ENCODE measurements at places on chromosomes 2 and 18.

GRCh38 chr2:152763651-152764050 is 45.2 kb downstream of the ARL6IP6 start:
- no peak for DNase-seq

DNA sequence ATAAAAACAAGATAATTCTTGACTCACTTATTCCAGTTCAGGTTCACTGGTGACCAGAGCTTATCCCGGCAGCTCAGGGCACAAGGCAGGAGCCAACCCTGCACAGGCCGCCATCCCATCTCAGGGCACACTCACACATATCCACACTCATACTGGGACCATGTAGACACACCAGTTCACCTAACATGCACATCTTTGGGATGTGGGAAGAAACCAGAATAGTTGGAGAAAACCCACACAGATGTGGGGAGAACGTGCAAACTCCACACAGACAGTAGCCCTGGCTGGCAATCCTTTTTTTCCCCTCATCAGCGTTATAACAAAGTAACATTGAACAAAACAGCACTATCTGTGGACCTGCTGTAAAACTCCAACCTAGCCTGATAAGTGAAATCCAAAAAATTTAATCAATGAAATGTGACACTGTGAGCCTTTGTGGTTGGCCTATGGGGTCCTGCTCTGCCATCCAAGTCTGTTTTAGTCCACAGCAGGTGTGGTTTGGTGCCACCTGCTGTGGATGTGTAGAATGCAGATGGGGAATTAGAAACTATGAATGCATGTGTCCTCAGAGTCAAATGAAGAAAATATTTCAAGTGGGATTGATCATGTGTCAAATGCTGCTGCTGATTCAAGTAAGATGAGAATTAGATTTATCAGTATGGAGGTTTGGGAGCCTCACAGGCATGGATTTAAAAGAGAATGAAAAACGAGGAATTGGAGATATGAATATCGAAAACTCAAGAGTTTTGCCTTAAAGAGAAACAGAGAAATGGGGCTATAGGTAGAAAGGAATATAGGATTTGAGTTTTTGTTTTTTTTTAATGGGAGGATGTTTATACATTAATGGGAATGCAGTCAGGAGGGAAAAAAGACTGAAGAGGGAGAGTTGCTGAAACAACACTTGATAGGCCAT is 47.0 kb downstream of the UGP2 start:
- DNase-seq, result no peak

- DNase-seq, result no peak
Measured at GRCh38 chr2:160315337-160315736, 115.3 kb upstream of the ITGB6 start.

GRCh38 chr2:39099870-39100728 is 20.8 kb downstream of the SOS1 start:
- no peak for DNase-seq

GRCh38 chr2:236852977-236853374 is 232.7 kb upstream of the COPS8 start:
- no peak for DNase-seq

DNA sequence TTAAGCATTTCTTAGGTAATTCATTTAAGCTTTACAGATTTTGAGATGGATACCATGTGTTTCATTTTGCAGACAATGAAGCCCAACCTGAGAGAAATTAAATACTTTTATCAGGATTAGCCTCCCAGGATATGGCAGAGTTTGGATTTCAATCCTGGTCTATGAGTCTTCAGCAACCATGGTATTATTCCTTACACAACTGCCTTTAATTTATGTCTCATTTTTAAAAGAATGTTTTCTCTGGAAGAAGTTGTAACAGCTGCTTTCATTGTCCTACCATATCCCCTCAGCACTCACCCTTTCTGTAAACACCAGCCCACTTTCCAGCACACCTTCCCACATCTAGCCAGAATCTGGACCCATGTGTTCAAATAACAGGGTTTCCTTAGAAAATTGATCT is 863.7 kb upstream of the VRK2 start:
- DNase-seq, result no peak

- no peak for DNase-seq
Measured at GRCh38 chr18:36376361-36376760, 78.8 kb downstream of the FHOD3 start.

GRCh38 chr2:77119333-77119732 is 402.8 kb downstream of the LRRTM4 start:
- no peak for DNase-seq

DNA sequence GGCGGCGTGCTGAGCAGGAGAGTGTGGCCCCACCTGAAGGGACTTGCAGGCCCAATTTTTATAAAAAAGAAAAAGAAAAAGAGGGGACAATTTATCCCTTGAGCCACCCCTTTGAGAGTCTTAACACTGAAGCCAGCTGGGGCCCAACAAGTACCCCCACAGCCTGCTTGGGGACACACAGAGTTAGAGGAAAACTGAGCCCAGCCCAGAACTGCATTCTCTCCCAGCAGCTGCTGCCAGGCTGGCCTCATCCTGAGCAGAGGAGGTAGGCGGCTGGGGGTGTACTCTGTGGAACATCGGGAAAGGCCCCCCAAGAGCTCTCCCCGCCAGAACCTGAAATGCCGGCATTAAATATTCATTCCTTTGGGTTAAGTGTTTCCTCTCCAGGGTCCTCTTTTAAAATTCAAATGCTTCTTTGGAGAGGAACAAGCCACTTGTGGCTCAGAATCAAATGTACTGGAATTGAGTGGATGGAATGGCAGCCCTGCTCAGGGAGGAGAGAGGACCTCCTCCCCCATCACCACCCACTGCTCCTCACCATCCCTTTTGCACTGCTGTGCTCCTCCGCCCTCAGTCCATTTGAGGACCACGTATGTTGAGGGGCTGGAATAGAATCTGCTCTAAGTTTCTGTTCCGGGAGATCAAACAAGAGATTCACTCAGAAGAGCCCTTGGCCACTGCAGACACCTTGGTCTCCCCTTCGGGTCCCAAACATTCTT is 45.6 kb downstream of the C1QL2 start:
- no peak for DNase-seq

- no peak for DNase-seq
Measured at GRCh38 chr2:113755835-113756354, 547 bp downstream of the SLC35F5 start.

- no peak for DNase-seq
Measured at GRCh38 chr2:206160125-206160806, 571 bp downstream of the EEF1B2 start.

DNA sequence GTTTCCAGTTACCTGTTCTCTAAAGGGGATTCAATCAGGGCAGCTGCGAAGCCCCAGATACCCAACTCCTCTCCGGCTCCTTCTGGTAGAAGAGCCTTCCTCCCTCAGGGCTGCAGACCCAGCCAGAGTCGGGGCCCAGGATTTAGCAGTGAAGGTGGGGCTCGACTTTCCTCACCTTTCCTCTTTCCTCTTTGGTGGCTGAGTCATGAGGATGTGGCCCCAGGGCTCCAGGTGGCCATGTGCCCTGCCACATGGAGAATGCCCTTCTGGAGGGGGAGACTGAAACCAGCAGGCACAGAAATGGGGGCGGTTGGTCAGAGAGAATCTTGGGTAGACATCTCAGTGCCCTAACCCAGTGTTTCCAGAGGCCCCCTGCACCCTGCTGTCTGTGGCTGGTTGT is 402.6 kb downstream of the NBAS start:
- DNase-seq, result no peak

- DNase-seq, result no peak
Measured at GRCh38 chr2:113213061-113213930, 39.5 kb downstream of the PSD4 start.

GRCh38 chr2:190446193-190446592 is 38.0 kb downstream of the MFSD6 start:
- no peak for DNase-seq

DNA sequence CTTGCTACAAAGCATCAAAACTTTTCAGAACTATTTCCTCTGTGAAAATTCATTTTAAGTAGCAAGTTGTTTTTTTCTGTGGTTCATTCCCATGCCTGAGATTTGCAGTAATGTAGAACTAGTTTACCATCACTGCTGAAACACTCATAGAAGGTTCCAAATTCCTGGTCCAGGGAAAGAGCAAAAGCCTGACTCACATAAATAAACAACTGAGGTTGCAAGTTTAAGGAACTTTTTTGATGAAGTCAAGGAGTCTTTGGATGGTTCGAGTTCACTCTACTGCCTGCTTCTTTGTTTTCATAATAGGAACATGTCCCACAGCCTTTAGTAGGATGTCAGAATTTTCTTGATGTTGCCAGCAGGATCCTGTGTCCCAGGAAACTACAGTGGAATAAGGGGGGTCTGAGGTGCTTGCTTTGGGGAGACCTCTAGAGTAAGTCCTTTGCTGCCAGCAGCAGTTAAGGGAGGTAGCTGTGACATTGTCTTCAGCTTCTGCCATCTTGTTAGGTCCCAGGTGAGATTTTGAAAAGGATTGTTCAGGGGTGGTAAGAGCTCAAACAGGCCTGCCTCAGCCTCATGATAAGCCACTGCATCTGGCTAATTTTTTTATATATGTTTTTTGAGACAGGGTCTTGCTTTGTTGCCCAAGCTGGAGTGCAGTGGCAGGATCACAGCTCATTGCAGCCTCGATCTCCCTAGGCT is 43.9 kb downstream of the ACSL3 start:
- DNase-seq, result no peak

- DNase-seq, result no peak
Measured at GRCh38 chr2:181742922-181743722, 62.8 kb upstream of the NEUROD1 start.

- DNase-seq, result no peak
Measured at GRCh38 chr18:2680216-2680792, 24.8 kb downstream of the SMCHD1 start.
